ENCODE measurements at places on chromosomes 2 and 18.

GRCh38 chr2:148548716-148549400, 95.7 kb upstream of the EPC2 start:
- no peak for DNase-seq

GRCh38 chr2:216341121-216341520, 31.2 kb downstream of the MARCHF4 start:
- no peak for DNase-seq

- no peak for DNase-seq
Observed at GRCh38 chr2:182784058-182784706, 68.1 kb downstream of the DNAJC10 start.

DNA sequence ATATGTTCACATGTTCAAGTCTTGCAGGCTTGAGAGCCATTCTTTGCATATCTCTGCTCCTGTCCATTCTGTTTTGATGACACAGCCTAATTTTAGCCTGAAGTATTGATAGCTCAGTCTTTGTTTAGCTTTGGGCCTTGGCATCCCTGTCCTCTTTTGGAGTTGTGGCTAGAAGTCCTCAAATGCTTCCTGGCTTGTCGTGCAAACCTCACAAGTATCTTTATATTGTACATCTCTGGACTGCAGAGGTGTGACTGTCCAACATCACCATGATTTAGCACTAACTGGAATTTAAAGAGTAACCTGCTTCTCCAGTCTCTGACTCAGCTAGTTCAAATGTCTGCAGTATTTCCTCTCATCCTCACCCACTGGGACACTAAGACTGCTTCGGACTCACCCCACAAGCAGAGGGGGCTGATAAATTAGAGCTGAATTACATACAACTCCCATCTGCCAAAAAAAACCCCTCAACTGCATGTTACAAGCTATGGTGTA, 11.7 kb downstream of the PFN4 start:
- no peak for DNase-seq

DNA sequence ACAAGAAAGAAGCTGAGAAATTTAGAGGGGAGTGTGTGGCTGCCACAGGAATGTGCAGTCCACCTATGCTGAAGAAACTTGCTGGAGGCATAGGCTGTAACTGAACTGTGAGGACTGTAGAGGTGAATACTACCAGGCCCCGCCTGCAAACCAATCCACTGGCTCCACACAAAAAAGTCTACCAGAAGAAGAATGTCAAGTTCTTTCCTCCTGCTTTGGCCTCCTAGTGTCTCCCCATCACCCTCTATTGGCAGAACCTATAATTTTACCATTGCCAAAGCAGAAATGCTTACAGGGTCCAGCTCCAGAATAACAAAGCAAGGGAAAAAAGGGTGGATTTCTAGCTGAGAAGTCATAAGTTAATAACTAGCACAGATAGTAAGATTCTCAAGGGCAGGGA, 5.9 kb upstream of the ATP5MC3 start:
- DNase-seq: no peak

- no peak for DNase-seq
Observed at GRCh38 chr2:132671151-132671835, 1.3 kb upstream of the LYPD1 start.

DNA sequence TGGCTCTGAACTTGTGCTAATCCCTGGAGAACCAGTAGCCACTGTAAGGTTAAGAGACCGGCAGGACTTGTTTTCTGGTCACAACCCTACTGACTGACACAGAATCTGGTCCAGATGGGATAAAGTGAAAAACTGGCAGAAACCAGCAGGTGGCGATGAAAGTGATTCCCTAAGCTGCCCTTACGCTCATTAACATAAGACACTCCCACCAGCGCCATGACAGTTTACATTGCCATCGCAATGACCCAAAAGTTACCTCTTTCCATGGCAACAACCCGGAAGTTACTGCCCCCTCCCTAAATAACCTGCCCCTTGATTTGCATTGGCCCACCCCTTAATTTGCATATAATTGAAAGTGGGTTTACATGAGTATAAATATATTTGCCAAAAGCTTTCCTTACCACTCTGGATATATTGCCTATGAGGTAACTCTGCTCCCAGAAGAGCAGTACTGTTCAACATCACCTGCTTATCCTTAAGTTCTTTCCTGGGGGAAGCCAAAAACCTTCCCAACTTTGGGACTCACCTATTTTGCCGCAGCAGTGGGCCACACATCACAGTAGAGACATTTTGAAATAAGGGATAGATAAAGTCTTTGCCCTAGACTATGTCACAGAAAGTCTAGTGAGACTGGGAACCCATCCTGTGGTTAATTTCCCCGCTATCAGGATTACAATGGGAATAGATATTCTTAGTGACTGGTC, 35.8 kb upstream of the AFF3 start:
- DNase-seq: no peak

GRCh38 chr2:86066007-86066578, 39.6 kb downstream of the POLR1A start:
- DNase-seq: no peak

DNA sequence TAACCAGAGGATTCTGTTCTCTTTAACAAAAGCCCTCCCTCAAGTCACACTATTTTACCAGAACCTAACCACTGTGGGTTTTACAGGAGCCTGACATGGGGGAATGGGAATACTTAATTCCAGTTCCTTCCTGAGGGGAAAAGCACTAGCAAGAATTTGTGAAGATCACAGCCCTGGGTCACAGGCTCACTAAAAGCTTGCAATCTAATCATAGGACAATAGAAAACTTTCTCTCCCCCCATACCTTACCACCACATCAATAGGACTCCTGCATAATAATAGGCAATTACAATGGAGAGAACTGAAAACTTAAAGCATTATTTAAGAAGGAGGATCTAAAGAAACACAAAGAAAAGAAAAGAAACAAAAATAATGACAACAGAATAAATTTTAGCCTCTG, 225.8 kb upstream of the ZNF804A start:
- DNase-seq: no peak

DNA sequence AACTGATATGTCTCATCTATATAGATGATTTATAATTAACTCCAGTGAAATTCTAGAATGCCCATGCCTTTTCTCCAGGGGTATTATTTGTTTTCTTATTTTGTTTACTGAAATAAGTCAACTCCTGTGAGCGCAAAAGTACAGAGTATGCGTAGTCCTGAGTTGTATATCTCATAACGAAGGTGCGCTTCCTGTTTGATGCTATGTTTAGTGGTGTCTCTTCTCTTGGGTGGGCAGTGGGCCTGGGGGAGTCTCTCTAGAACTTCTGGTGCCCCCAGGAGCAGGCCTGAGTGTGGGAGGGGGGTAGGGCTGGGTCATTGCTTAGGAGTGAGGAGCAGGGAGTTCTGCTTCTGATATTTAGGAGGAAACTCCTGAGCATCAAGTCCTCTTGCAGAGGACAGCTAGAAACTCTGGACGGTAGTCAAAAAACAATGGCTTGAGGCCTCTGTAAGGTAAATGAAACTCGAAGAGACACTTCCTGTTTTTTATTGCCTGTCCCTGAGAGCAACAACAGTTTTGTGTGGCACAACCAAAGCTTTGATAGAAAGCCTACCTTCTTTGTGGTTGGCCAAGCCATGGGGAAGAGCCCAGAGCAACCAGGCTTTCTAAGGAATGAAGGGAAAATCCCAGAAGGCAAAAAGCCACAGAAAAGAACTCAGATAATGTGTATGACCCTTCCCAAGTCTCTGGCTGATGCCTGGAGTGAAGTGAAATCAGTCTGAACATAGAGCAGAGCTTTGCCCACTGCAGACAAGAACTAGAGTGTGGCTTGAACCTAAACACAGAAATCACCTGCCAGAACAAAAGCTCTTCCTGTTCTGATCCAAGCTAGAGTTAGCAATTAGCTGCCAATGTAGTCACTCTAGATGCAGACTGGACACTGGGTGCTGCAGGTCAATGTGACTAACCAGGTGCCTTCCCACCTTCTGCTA, 8.5 kb upstream of the SP140L start:
- DNase-seq: no peak

GRCh38 chr18:814300-815084, 2.5 kb upstream of the YES1 start:
- DNase-seq: no peak

DNA sequence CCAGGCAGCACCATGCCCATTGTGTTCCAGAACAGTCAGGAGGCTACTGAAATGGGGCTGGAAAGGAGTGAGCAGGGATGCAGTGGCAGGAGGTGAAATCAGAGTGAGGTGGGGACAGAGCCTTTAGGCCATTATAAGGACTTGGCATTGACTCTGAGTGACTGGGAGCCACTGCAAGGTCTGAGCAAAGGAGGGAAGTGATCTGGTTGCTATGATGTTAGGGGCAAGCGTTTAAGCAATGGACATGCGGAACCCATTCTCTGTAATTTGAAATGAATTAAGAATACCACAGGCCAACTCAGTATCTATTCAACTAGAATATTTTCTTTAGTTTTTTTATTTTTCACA, 98.2 kb downstream of the DPP4 start:
- no peak for DNase-seq

- no peak for DNase-seq
Observed at GRCh38 chr2:238448031-238448955, 21.6 kb downstream of the ASB1 start.

DNA sequence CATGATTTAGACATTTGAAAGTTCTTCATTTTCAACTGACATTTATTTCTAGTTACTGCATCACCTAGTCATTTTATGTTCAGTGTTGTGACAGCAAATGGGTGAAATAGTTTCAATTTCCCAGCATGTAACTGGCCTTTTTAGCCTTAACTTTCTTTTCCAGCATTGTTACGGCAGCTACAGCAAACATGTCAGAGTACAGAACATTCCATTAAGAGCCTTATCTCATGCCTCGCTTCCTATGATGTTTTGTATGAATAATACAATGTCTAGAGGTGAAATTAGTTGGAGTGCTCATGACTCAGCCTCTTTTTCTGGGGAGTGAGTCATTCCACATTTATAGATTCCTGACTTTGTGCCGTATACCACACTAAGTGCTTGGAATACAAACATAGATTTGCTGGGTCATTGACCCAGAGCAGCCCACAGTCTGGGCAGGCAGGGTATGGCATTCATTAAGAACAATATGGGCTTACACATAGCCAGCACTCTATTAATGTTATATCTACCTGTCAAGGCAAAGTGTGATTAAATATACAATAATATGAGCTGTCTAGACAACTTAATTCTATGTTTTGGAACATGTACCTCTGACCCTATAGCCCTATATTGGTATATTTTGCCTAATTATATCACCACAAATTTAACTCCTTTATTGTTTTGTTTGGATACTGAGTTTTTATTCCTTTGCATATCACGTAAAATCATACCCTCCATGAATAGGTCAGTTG, 72.2 kb downstream of the MAP2 start:
- no peak for DNase-seq

GRCh38 chr2:219282943-219283581, 3.9 kb downstream of the DNAJB2 start:
- no peak for DNase-seq

GRCh38 chr18:49275448-49275847, 185.0 kb downstream of the DYM start:
- DNase-seq: no peak

- DNase-seq: no peak
Observed at GRCh38 chr2:7052404-7052803, 135.2 kb downstream of the RNF144A start.

DNA sequence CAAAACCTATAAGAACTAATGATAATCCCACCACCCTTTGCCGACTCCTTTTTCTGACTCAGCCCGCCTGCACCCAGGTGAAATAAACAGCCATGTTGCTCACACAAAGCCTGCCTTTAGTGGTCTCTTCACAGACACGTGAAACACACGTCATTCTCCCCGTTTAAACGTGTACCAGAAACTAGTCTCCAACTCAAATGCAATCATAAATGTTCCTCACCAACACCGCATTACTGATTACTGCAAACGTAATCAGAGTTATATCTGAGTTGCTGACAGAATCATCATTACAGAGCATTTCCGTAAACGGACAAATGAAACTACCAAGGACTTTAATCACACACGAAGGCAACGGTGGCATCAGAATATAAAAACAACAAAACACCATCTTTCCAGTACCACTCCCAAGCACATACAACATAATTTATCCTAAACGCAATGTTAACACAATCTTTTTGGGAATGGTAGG, 1.9 kb downstream of the CLK1 start:
- DNase-seq: peak; percentile 63

- DNase-seq: no peak
Observed at GRCh38 chr2:98234776-98235175, 111.5 kb upstream of the CNGA3 start.

- no peak for DNase-seq
Observed at GRCh38 chr2:171814883-171815282, 79.2 kb downstream of the SLC25A12 start.

GRCh38 chr2:83481436-83481835, 977.6 kb downstream of the SUCLG1 start:
- DNase-seq: no peak

GRCh38 chr2:22703286-22703920, 681.6 kb upstream of the KLHL29 start:
- DNase-seq: no peak

GRCh38 chr18:73047688-73048087, 179.9 kb upstream of the NETO1 start:
- DNase-seq: no peak

DNA sequence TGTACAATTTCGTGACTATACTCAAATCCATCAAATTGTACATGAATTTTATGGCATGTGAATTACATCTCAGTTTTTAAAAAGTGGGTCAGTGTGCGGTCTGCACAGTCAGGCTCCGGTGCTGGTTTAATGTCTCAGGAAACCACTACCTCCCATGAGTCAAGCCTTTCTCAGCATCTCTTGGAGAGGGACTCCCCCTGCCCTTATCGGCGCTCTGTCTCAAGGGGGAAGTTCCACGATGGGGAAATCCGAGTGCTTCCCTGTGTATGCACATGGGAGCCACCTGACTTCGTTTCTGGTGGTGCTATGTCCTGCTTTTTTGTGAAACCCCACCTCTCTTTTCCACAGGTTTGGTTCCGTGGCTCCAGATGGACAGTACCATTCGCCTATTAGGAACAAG, 72.5 kb downstream of the ACOXL start:
- DNase-seq: peak; percentile 10

GRCh38 chr2:211439011-211439410, 882.6 kb downstream of the CPS1 start:
- DNase-seq: no peak

DNA sequence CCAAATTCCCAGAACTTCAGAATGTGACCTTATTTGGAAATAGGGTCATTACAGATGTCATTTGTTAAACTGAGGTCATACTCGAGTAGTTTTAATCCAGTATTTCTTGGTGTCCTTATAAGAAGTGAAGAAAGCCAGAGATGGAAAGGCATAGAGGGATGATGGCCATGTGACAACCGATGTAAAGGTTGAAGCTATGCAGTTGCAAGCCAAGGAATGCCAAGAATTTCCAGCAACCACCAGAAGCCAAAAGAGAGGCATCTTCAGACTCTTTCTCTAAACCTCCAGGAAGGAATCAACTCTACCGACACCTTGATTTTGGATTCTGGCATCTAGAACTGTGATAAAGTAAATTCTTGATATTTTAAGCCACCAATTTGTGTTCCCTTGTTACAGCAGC, 242.2 kb downstream of the CDH20 start:
- no peak for DNase-seq

GRCh38 chr2:70921839-70922234, 13.9 kb upstream of the ATP6V1B1 start:
- no peak for DNase-seq

- DNase-seq: no peak
Observed at GRCh38 chr18:37844209-37844970, 278.8 kb upstream of the CELF4 start.
